Stimulated activated CD8-positive, alpha-beta memory T cell treated with anti-CD3 and anti-CD28 coated beads, Interleukin-15, amount 100 ng/mL, for 4 hours (primary cell): ENCODE measurements at places on chromosomes 7 and 10.

- no peak for DNase-seq
Measured at GRCh38 chr10:114458955-114459354, 54.7 kb upstream of the AFAP1L2 start.

GRCh38 chr10:78664929-78665553 is 403.7 kb upstream of the ZMIZ1 start:
- DNase-seq = no peak

DNA sequence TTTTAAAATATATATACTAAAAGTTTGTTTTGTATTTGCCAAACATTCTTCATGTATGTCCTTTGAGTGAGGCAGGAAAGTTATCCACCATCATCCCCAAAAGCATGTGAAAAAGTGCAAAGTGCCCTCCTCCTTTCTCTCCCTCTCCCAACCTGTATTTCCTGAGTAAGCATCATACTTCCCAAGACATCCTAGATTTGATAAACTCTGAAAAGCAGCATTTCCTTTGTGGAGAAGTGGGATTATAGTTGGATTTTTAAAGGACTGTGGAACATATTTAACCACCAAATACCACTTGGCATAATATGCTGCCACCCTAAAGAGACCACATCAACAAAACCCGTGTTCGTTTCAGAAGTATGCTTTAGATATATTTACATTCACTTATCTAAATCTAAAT is 36.9 kb downstream of the NET1 start:
- no peak for DNase-seq

DNA sequence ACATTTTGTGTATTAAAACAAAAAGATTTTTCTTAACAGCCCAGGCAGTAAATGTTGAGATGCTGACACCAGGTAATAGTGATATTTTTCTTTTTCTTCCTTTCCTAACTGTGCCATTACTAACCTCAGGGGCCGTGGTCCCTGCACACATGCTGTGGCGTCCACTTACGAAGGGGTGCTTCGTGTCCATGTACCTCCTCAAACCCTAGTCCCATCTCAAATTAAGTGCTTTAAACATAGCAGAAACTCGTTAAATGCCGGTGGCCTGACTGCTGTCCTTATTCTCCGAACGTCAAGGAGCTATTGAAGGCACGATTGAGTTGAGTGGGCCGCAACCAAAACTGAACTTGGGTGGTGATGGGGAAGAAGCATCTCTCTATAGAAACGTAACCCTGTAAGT is 132.4 kb downstream of the ZMYND11 start:
- DNase-seq = no peak

DNA sequence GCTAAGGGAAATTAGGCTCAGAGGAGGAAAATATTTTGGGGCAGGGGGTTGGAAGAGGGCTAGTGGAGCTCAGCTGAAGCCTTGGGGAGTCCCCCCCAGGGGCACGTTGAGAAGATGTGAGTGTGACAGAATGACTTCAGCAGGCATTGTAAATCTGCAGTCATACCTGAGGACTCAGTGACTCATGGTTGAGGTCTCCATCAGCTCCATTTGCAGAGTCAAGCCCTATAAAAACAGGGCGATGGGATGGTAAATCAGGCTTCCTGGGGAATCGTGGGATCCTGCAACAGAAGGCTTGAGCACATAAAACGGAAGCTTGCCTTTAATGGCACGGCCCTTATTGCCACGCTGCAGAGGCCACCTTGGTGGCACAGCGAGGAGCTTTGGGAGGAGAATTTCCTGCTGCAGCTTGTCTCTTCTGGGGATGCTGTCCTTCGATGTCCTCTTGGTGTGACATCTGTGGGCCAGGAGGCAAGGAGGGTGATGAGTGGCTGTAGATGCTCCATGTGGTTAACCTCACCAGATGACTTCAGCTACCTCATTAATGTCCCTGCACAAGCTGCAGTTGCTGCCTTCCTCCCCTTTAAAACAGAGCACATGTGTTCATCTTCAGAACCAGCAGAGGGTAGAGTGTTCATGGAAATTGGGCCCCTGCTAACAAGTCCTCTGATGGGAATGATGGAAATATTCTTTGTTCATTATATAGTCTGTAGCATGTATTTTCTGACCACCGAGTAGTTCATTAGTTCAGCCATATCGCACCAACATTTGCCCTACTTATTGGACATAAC is 285.9 kb downstream of the LRMDA start:
- DNase-seq = no peak
